T-helper 17 cell (primary cell): ENCODE measurements at places on chromosomes 5 and 9. TPM values are rescaled to one million over a fixed set of nuclear protein-coding genes. Genes with fewer than 3 reads are reported as not detected.

RASGRF2 gene
- total RNA-seq, result 32.3 TPM

- DNase-seq, result no peak
- H3K27ac ChIP-seq, result no peak overlapping the region
- peaks cover 60% of the 10 kb centered on the region for H3K27me3 ChIP-seq
- H3K4me1 ChIP-seq, result peaks cover 3% of the 10 kb centered on the region
These were observed 63.3 kb upstream of the NFIL3 start for GRCh38 chr9:91486699-91487497.

PCDHA3 gene
- not detected for total RNA-seq

DNA sequence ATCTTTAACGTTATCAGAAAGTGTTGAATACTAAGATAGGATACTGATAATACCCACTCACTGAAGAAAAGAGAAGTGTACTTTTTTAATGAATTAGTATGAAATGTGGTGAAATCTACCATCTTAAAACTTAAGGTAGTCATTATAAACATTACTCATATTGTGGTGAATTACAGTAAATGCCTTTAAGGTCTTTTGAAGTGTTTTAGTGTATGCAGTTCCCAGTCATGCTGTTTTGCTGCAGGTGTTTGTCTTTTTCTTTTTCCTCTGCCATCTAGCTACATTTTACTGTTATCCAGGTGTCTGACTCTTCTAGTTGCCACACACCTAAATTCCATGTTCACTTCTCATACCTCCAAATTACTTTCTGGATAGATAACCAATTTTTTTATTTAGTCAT, 72.6 kb downstream of the ERMP1 start:
- H3K27ac ChIP-seq, result peak overlapping the region; percentile 57
- H3K4me3 ChIP-seq, result no peak overlapping the region
- DNase-seq, result no peak

- H3K27ac ChIP-seq, result no peak overlapping the region
- H3K27me3 ChIP-seq, result no peaks in the 10 kb centered on the region
- peaks cover 12% of the 10 kb centered on the region for H3K4me1 ChIP-seq
- peaks cover 2% of the 10 kb centered on the region for H3K36me3 ChIP-seq
- H3K4me3 ChIP-seq, result no peak overlapping the region
These were observed 106.3 kb downstream of the C9orf152 start for GRCh38 chr9:110101531-110102161.

- H3K4me1 ChIP-seq, result no peaks in the 10 kb centered on the region
- no peak overlapping the region for H3K4me3 ChIP-seq
- DNase-seq, result no peak
- H3K27ac ChIP-seq, result no peak overlapping the region
- H3K27me3 ChIP-seq, result peaks cover 1% of the 10 kb centered on the region
- H3K36me3 ChIP-seq, result no peaks in the 10 kb centered on the region
These were observed 58.3 kb upstream of the SEMA6A start for GRCh38 chr5:116632890-116633289.

GRCh38 chr5:178235588-178235974, 3.0 kb upstream of the PHYKPL start:
- H3K27ac ChIP-seq, result no peak overlapping the region
- peaks cover 32% of the 10 kb centered on the region for H3K4me1 ChIP-seq
- no peaks in the 10 kb centered on the region for H3K36me3 ChIP-seq
- no peak overlapping the region for H3K4me3 ChIP-seq
- no peaks in the 10 kb centered on the region for H3K27me3 ChIP-seq
